ENCODE measurements at places on chromosomes 1 and 21. TPM values are rescaled to one million over a fixed set of nuclear protein-coding genes. Genes with fewer than 3 reads are reported as not detected.

The KPRP gene
- polyA plus RNA-seq = 0.63 TPM

The PLA2G2A gene
- 0.61 TPM for polyA plus RNA-seq

The ICOSLG gene
- 0.05 TPM for polyA plus RNA-seq

The LCE1B gene
- polyA plus RNA-seq = not detected

The DNASE2B gene
- not detected for polyA plus RNA-seq

The IFI44L gene
- polyA plus RNA-seq = 0.52 TPM

The TRPM2 gene
- polyA plus RNA-seq = not detected

The NBPF4 gene
- polyA plus RNA-seq = not detected

The MSH4 gene
- polyA plus RNA-seq = not detected

The PRDM16 gene
- polyA plus RNA-seq = 0.15 TPM

The REN gene
- polyA plus RNA-seq = 0.11 TPM

The GBP7 gene
- polyA plus RNA-seq = not detected

The VASH2 gene
- polyA plus RNA-seq = 0.22 TPM

The TMEM54 gene
- polyA plus RNA-seq = 38.1 TPM

Measured in fibroblast of lung (primary cell).